Mesenchymal stem cell (in vitro differentiated cells and primary cell): ENCODE measurements at places on chromosomes 2 and 18.
A peak's percentile ranks its signal among the peaks of the same experiment; 100 is the strongest.

DNA sequence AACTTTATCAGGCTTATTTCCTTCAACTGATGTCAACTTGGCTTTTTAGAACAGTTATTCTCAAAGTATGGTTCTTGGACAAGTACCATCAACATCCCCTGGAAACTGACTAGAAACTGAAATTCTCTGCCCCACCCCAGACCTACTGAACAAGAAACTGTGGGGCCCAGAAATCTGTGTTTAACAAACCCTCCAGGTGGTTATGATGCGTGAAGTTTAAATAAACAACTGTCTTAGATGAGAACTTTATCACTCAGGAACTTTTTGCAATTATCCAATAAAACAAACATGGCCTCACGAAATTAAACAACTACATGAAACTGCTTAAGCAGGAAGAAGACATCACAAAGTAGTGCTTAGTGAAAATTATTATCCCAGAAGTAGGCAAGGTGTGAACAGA, 4.4 kb downstream of the HIBCH start:
- DNase-seq = no peak

DNA sequence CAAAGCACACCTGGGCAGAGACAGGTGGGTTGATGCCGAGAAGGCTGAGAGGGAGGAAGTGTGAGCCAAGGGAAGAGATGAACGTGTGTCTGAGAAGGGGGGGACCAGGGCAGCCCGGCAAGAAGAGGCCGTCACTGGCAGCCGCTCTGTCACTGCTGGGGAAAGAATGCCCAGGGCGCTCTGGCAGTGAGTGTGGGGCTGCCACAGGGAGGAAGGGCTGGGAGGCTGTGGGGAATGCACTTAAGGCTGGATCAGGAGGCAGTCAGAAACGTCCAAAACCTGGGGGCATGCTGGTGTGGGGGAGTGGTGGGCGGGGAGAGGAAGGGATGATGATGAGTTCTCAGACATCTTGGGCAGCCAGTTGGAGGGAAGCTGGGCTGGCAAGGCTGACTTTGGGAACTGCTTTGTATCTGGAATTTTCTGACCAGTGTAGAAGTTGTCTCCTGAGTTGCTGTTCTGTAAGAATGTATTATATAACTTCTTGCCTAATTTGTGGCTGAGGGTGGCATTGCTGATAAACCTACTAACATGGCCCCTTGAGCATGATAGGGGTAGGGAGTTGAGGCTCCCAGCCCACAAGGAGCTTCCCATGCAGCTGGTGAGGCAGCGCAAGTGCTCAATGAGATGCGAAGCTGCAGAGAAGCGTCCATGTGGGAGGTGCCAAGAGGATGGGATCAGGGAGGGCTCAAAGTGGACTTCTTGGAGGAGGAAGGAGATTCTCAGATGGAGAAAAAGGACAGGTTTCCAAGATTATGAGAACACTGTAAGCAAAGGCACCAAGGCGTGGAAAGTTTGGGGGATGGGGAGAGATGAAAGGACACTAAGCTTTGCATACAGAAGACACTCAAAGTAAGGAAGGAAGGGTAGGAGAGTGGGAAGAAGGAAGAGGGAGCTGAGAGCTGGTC, 185.1 kb upstream of the HAAO start:
- no peak for DNase-seq

- DNase-seq = no peak
Measured at GRCh38 chr2:189291460-189291859, 111.9 kb upstream of the COL5A2 start.

GRCh38 chr18:28153485-28154065, 23.4 kb downstream of the CDH2 start:
- peak; percentile 70 for DNase-seq

DNA sequence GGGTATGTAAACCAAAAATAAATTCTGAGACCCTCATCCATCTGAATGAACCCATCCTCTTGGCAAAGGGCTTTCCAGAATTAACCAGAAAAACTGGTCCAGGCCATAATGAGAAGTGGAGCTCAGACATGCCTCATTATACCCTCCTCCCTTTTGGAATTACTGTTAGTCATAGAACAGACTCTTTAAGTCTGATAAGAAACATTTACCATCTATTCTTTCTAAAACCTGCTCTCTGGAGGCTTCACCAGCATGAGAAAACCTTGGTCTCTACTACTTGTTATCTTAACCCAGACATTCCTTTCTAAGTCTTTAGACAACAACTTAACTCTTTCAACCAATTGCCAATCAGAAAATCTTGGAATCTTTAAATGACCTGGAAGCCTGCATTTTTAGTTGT, 82.8 kb downstream of the QPCT start:
- no peak for DNase-seq

DNA sequence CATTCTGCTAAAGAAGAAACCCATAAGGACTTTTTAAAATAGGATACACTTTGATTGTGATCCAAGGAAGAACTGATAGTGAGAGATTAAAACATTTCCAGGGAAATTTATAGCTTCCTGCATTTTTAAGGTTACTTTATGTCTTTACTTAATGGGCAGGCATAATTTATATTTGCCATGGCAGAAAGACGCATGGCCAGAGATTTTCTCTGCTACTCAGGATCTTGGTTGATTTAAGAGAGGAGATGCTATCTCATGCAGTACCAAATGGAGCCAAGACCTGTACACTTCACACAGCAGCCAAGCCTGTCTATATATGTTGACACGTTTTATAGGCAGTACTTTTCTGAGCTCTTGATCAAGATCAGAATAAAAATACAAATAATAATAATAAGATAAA, 60.9 kb upstream of the NT5C1B start:
- no peak for DNase-seq

- DNase-seq = no peak
Measured at GRCh38 chr2:144471305-144472045, 48.4 kb downstream of the ZEB2 start.

- DNase-seq = peak; percentile 4
Measured at GRCh38 chr2:183232161-183232865, 108.1 kb downstream of the NUP35 start.

- DNase-seq = no peak
Measured at GRCh38 chr18:3411854-3412268, 38.1 kb upstream of the TGIF1 start.

DNA sequence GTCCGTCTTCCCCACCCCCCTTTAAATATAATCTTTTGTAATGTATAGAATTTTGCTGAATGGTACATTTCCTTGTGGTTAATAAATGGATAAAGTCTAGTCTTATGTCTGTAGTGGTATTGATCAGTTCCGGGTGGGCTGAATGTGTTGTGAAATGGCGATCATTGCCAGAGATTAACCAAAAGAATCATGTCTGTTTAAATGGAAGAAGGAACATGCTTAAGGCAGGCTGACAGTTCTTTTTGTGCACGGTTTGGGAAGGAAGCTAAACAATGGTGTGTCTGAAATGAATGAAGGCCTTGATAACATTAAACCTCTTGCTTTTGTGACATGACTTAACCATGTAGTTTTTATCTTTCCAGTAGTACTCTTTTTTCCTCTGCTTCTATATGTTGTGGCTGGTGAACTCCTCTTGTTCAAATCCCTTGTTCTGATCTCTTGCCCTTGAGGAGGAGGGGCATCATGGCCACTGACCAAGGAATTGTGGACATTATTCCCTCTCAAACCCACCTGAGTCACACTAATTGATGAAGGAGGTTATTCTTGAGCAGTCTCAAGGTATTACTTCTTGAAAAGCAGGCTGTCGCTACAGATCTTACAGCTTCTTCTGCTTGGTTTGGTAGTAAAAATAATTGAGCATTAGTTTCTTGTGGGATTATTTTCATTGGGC, 1.7 kb downstream of the ACVR2A start:
- peak; percentile 11 for DNase-seq

GRCh38 chr2:112150447-112150846, 12.3 kb downstream of the FBLN7 start:
- DNase-seq = peak; percentile 73

DNA sequence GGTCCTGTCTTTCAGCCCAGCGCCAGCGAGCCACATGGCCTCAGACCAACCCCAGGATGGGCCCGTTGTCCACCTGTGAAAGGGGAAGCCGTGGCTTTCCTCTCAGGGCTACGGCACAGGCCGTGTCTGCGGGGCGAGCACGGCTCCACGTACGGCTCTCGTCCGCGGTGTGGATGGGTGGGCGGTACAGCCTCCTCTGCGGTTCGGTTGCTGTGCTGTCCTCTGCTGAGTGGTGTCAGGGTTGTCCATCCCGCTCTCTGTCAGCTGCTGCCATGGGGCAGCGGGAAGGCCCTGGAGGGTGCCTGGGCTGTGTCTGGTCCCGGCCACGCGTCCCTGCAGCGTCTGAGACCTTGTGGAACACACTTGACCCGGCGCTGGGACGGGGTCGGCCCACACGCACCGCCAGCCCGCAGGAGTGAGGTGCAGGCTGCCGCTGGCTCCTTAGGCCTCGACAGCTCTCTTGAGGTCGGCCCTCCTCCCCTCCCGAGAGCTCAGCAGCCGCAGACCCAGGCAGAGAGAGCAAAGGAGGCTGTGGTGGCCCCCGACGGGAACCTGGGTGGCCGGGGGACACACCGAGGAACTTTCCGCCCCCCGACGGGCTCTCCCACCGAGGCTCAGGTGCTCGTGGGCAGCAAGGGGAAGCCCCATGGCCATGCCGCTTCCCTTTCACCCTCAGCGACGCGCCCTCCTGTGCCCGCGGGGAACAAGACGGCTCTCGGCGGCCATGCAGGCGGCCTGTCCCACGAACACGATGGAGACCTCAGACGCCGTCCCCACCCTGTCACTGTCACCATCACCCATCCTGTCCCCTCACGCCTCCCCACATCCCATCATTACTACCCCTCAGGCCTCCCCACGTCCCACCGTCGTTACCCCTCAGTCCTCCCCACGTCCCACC, 128.7 kb downstream of the NFATC1 start:
- DNase-seq = no peak

GRCh38 chr18:47346016-47346415, 94.6 kb upstream of the SKOR2 start:
- DNase-seq = no peak

DNA sequence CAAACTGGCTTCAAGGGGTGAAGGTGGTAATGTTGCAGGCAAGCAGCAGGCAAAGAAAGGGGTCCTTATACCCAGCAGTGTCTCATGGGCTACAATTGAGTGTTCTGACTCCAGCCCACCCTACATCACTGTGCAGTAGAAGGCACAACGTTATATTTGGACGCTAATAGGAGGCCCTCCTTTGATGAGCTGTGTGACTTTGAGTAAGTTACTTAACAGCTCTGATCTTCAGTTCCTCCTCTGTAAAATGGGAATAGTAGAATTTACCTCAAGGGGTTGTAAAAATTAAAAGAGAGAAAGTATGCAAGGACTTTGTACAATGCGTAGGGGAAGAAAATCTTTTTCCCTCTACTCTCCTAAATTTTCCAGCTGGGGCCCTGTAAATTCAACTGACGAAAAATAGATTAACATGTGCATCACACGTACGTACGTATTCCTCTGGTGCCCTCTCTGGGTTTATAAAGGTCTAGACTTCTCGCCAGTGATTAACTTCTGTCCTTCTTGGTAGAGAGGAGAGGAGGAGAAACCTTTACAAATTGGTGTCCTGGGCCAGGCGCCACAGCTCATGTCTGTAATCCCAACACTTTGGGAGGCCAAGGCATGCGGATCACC, 57.6 kb upstream of the REL start:
- no peak for DNase-seq

- DNase-seq = no peak
Measured at GRCh38 chr2:168198476-168199207, 48.8 kb downstream of the STK39 start.

DNA sequence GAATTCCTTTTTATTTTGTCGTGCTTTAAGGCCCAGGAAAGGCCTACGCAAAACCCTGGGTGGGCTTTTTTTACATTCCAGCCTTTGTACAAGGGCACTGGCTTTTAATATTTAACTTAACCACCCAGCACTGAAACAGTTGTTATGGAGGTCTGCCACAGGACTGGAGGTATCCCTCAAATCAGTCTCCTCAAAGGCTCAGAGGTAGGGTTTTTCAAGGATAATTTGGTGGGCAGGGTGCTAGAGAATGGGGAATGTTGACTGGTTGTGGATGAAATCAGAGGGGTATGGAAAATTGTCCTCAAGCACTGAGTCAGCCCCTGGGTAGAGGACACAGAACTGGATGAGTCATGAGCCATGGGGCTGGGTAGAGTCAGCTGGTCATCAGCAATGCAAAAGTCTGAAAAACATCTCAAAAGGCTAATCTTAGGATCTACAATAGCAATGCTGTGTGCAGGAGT, 443.1 kb downstream of the THSD7B start:
- DNase-seq = peak; percentile 13

GRCh38 chr2:45439788-45440773, 171.0 kb downstream of the SRBD1 start:
- no peak for DNase-seq

DNA sequence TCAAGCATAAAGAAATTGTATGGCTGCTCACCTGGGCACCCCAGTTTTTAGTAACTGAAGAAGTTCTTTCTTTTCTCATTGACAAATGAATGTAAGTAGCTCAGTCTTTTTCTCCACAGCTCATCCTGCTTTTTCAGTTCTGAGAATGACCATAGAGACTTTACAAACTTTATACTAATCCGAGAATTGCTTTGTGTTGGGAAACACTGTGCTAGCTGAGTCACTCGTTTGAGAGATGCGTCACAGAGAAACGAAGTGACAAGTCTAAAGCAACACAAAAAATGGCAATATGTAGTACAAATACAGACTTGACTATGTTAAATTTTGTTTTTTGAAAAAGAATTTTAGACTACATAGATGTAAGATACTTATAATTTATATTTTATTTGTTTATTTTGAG, 9.0 kb downstream of the LRRTM4 start:
- DNase-seq = peak; percentile 80

- peak; percentile 45 for DNase-seq
Measured at GRCh38 chr2:180322781-180323180, 315.7 kb upstream of the CWC22 start.

GRCh38 chr2:203492965-203493364, 42.1 kb downstream of the RAPH1 start:
- peak; percentile 21 for DNase-seq

DNA sequence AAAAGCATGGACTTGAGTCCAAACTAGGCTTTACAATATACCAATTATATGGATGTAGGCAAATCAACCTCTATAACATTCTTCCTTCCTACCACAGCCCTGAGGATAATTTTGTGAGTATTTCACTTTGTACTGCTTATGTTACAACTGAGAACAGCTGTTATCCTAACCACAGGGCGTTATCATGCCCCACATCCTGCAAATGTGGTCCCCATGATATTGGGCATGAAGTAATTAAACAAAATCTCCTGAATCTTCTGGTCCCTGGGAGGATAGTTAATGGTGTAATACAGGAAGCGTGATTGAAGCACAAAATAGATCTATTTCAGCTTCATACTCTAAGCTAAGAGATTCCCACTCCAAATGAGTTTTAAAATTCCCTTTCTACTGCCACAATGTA, 223.6 kb downstream of the CDH20 start:
- no peak for DNase-seq

DNA sequence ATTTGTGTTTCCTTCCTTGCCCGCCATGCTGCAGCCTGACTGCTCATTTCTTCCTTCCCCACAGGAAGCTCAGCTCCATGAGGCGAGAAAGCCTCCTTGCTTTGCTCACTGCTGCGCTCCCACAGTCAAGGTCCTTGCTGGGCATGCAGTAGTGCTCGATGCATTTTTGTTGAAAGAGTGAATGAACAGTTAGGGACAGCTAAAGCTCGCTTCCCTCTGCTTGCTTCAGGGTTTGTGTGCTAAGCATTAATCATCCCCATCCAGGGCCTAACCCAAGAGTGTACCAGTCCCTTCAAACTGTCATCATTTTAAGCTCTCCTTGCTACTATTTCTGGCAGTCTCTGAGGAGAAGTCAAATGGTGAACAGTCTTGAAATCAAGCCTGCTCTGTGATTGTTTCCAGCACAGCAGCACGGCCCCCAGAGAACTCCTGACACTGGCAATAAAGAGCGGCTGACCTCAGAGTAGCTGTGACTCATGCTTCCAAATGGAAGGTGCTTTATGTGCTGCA, 171.7 kb upstream of the SOX11 start:
- peak; percentile 64 for DNase-seq
